Stimulated activated CD8-positive, alpha-beta memory T cell treated with anti-CD3 and anti-CD28 coated beads, Interleukin-4, amount 100 ng/mL, for 1 hour (primary cell): ENCODE measurements at places on chromosomes 7 and 10.

- no peak for DNase-seq
These were observed 34.5 kb downstream of the PPP1R3C start for GRCh38 chr10:91598211-91598977.

DNA sequence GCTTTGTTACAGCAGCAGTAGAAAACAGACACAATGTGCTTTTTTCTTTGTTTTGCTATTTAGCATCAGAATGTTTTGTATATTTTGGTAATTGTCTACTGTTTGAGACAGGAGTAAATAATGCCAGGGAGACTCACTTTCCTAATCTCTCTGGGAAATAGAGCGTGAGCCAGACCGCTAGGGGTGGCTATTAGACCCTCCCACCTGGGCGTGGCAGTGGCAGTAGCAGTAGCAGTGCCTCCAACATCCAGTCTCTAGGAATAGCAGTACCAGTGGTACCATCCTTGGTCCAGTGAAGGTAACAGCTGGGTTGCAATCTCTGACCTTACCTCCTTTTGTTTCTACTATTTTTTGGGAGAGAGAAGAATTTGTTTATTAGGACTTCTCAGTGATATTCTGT, 165.7 kb upstream of the MAGI2 start:
- DNase-seq = no peak

- no peak for DNase-seq
These were observed 615 bp upstream of the WBP1L start for GRCh38 chr10:102743078-102743587.

DNA sequence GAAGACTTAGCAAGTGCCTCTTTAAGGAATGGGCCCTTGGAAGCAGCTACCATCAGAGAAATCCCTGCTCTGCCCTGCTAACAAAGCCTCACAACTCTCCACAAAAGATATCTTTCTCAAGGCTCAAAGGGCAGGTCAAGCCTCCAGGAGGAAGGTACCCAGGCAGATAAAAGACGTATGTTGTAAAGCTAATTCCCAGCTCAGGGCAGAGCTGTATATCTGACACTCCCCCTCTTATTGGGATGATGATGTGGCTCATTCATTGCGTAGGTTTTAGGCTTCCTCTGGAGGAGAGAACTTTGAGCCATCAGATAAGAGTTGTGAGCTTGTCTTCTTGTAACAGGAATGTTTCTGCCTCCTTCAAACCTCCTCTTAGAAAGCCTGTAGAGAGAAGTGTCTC, 145.4 kb downstream of the CALN1 start:
- no peak for DNase-seq

DNA sequence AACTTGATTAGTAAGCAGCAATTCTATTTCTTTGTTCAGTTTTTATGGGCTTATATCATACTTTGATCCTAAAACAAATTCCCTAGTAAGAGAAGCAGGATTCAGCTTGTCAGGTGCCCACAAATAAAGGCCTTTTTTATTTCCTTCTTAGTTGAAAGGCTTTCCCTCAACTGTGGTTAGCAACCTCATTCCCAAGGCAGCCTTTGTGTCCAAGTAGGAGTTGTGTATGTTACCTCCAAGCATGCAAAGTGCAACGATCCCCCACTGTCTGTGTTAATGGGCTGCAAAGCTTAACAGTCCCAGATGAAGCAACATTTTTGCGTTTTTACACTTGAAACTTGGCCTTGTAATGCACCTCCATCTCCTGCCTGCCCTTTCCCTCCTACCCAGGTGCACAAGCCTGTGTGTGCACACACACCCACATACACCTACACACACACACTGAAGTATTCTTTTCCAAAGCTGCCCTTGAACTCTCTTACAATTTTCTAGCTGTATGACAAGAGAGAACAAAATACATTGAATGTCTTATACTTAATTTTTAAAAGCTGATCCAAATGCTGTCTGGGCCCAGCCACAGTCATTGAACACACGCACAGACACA, 278.2 kb downstream of the SNX13 start:
- DNase-seq = no peak

- no peak for DNase-seq
These were observed 163.5 kb upstream of the ZMIZ1 start for GRCh38 chr10:78905015-78905956.

DNA sequence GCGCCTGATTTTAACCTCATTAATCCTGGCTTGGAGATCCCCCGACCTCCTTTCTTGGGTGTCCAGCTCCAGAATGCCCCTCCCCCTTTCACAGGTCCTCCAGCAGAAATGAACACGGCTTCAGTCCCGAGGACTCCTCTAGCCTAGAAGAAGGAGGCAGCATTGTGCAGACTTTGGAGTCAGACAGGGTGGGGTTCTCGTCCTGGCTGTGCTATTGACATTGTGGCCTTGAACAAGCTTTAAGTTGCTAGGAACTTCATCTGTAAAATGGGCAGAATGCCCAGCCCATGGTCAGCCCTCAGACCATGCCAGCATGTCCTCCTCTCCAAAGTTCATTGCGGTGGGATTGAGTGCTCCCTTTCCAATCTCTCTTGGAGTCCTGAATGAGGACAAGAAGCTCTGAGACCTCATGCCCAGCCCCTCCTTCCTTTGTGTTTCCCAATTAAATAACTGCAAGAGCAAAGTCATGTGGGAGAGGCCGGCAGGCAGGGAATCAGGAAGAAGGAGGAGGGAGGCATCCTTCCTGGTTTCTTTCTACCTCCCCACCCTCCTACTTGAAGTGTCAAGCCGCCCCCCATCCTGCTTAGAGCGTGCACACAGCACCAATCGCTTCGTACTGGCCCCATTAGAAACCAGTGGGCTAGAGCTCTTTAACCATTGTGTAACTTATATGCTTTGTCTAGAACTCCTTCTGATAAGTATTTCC, 86.4 kb downstream of the RBM20 start:
- DNase-seq = no peak

DNA sequence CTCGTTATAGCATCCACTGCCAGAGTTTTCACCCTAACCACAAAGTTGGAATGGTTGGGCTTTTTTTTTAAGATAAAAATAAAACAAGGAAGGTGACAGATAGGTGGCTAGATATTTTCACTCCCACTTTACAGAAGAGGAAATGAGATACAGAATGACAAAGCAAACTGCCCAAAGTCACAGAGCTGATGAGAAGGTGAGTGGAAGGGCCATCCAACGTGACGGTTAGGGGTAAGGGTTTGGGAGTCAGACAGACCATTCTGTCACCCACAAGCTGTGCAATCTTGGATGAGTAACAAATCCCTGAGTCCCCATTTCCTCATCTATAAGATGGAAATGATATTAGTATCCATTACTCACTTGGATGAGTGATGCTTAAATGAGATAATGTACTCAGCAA, 106.9 kb upstream of the PDLIM1 start:
- DNase-seq = no peak

GRCh38 chr10:119309423-119309770, 102.0 kb downstream of the GRK5 start:
- DNase-seq = no peak
